ENCODE measurements at places on chromosomes 5 and 9.

DNA sequence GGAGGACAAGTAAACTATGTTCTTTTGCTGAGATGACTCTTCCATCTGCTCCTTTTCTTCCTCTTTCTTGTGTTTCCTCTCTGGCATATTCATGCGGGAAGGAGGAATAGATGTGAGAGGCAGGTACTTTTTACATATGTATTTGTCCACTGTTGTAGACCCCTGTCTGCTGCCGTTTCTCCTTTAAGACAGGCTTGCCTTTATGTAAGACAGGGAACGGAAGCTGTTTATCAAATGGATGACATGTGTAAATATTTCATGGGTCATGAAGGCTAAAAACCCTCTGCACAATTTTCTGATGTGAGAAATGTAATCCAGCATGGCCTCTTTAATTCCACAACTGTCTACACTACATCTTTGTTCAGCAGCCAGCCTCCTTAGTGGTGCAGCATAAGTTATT, 1525.5 kb upstream of the NUDT12 start:
- DNase-seq: no peak

- DNase-seq: no peak
Measured at GRCh38 chr5:6206501-6206900, 171.8 kb downstream of the MED10 start.

GRCh38 chr5:32712481-32713360, 1.6 kb downstream of the NPR3 start:
- DNase-seq: no peak

DNA sequence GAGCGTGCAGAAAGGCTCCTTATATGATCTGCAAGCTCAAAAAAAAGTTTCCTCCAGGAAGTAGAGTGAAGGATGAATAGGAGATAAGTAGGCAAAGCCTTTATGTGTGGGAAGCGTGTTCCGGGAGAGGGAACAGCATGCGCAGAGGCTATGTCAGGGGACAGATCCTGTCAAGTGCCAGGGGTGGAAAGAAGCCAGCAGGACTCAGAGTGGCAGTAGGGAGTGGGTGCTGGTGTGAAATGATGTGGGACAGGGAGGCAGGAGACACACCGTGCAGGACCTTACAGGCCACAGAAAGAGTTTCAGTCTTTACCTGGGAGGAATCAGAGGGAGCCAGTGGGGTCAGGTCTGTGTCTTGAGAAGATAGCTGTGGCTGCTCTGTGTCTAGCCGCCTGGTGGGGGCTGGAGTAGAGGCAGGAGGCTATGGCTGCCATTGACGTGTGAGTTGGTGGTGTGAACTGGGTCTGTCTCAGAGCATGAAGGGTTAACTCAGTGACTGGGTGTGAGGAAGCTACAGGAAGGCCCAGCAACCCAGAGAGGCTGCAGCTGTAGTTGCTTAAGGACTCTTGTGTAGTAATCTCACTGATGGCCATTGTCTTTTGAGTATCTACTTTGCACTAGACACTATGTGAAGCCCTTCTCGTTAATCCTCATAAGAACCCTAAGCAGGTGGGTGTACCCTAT, 71.3 kb downstream of the PPARGC1B start:
- no peak for DNase-seq

DNA sequence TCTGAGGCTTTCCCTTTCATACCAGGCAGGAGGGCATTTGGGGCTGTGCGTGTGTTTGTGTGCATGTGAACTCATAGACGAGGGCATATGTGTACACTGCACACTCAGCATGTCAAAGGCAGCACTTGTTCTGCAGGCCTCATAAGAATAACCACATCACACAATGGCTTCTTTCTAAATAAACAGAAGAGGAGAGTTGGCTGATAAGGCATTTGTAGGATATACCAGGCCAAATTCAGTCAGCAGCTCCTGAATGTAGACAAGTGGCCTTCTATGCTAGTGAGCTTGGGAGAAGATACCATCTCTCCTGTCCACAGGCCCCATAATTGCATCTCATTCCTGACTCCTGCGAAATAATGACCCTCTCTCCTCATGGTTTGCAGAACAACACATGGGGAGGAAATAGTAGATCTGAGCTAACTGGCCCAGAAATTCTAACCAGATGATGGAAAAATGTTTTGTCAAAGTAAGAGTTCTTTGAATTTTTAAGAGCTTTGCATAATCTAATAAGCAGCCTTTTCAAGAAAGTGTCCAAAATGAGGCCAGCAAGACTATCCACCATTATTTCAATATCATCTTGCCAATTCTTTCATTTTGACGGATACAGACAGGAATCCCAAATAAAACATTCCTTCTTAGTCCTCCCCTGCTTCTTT, 60.5 kb upstream of the GAS1 start:
- DNase-seq: no peak

DNA sequence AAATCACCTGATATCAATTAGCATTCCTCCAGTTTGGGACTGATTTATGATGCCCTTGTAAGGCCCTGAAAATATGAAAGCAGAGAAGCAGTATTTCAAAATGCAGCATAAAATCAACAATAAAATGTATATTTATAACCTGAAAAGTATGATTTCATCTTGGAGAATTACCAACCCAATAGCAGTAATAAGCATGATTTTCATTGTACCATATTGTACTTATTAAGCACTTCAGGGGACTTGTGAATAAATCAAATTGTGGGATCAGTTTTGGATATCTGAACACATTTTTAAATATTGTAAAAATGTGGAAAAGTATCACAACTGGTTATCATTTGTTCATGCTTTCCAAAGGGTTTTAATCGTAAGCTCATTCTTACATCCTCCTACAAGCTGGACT, 250.8 kb downstream of the DMRT2 start:
- no peak for DNase-seq

DNA sequence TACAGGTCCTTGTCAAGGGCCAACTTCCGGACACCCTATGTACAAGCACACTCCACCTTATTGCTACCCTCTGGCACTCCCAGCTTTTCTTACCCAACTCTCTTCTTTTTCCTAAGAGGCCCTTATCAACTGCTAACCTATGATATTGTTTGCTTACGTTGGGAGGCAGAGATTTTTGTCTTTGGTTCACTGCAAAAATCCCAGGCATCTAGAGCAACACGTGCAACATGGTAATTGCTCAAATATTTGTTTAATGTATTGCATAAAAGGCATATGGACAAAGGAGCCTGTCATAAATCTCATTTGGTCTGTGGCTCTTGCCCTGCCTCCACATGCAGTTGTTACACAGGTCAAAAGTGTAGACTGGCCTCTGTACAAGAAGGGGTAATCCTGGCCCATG, 35.8 kb upstream of the ATP10B start:
- no peak for DNase-seq

GRCh38 chr5:34735491-34736426, 79.6 kb downstream of the RAI14 start:
- no peak for DNase-seq

GRCh38 chr5:18375641-18376040, 741.4 kb downstream of the TAF11L14 start:
- DNase-seq: no peak

- DNase-seq: no peak
Measured at GRCh38 chr9:136129176-136129575, 10.5 kb upstream of the TMEM250 start.

GRCh38 chr5:59746241-59746765, 147.2 kb downstream of the PDE4D start:
- no peak for DNase-seq

DNA sequence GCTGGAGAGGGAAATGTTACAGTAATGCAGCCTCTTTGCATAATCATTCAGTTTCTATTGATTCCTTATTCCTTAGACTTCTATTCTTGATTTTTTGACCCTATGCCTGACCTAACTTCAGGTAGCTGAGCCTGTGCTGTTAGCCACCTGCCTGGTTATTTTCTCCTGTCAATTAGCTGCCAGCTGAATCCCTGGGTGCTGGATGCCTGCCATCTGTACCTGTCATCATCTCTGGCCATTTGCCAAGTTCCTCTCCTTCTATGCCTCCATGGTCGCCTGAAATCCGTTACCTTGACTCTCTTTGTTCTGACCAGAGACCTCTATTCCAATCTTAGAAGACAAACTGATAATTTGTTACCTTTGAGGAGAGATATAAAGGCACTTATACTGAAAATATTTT, 178.3 kb downstream of the CAVIN4 start:
- DNase-seq: no peak

DNA sequence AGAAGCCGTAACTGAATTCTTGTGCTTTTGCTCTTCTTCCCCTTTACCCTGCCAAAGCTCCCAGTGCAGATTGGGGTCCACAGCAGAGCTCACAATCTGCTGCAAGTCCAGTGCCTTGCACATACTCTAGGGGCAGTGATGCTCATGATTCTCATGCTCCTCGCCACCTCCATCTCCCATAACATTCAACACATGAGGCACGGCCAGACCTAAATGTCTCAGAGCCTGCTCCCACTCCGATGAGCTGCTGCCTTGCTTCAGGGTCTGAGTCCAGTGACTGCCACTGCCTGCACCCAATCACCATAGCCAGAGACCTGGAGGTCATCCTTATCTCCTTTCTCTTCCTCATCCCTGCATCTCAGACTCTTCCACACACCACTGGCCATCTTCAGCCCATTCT, 10.5 kb downstream of the CSF1R start:
- DNase-seq: no peak

- DNase-seq: no peak
Measured at GRCh38 chr5:170235876-170236864, 3.4 kb downstream of the C5orf58 start.

- DNase-seq: no peak
Measured at GRCh38 chr9:93155716-93156474, 21.8 kb upstream of the NINJ1 start.

DNA sequence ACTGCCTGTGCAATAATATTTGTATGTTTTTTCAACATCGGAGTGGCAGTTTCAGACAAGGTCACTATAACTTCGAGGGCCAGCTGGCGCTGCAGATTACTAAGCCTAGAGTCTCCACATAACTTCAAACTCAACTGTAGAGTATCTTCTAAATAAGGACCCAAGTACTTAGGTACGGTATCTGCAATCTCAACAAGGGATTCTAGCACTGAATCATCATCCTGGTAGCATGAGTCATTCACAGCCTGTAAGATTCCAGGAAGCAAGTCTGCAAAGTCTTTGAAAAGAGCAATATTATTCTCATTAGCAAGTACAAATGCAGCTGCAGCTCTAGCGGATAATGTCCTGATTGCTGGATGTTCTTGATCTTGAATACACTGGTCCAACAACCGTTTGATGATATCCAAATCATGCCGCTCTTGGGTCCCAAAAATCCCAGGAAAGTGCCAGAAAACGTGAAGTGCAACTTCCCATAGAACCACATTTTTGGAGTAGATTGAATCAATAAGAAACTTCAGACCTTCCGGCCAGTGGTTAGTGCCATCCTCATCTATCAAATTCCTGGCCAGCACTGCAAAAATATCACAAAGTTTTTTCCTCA, 654 bp downstream of the RANBP6 start:
- no peak for DNase-seq

DNA sequence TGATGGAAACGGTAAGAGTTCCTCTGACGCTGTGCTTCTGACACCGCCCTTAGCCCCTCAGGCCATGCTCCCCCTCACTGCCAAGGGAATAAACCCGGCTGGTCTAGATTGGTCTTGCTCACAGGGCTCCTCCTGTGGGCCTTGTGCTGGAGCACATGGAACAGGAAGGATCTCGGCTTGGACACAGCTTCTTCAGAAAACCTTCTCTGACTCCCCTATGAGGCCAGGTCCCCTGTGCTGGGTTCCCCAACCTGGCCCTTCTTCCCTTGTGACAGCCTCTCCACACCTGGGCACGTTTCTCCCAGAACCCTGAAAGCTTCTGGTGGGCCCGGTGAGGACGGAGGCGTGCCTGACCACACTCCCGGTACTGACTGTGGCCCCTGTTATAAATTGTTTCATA, 8.2 kb downstream of the SPATA31E1 start:
- DNase-seq: no peak
